ENCODE measurements at places on chromosomes 6 and 20. TPM values are rescaled to one million over a fixed set of nuclear protein-coding genes. Genes with fewer than 3 reads are reported as not detected.

DNA sequence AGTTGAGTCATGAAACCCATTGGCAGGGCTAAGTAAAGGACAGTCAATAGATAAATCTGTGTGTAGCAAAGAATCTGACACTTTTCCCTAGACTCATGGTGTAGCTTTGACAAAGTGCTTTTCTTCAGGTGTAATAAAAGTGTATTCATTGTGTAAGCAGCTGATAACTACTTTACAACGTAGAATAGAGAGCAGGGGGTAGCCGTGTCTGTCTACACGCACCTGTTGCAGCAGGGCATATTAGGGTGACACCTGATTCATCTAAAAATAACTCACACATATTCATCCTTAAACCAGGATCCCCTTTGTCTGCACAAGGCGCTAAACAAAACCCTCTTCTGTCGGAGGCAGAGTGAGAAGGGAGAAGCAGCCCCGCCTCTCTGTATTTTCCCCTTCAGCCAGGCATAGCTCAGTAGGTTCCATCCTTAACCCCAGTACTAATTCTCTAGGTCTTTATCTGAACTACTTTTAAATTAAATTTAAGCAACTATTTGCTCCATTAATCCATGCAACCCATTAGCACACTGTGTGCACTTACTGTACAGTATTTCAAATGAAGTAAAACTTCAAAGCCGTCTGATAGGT, 306.7 kb upstream of the SASH1 start:
- DNase-seq, result no peak

- peak; percentile 89 for DNase-seq
Observed at GRCh38 chr20:1946762-1947534, 46.9 kb downstream of the PDYN start.

GRCh38 chr6:6711832-6712448, 123.4 kb downstream of the LY86 start:
- no peak for DNase-seq

The KCTD20 gene
- 61.8 TPM for total RNA-seq

- no peak for DNase-seq
Observed at GRCh38 chr6:130365166-130366106, at the start of gene TMEM200A. TSS of gene TMEM200A (plus strand) at chr6:130366017. CDS start at chr6:130440423, 74,406 bp downstream.

GRCh38 chr20:47792021-47792618, 6.8 kb upstream of the SULF2 start:
- DNase-seq, result no peak

DNA sequence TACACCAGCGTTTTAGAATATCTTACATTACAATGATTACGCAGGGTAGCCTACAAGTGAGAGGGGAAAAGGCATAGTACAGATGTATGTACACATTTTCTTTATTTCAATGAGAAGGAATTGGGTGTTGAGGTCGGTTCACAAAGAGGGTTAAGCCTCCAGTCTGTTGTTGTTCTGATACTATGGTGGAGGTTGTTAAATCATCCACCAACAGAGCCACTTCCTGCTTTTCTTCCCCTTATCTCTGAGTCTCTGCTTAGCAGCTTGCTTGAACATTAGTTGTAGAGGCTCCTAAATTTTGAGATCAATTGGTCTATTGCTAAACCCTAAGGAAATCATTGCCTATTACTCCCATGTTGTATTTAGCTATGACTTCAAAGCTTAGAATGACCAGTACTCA, 7.3 kb downstream of the RGS17 start:
- no peak for DNase-seq

DNA sequence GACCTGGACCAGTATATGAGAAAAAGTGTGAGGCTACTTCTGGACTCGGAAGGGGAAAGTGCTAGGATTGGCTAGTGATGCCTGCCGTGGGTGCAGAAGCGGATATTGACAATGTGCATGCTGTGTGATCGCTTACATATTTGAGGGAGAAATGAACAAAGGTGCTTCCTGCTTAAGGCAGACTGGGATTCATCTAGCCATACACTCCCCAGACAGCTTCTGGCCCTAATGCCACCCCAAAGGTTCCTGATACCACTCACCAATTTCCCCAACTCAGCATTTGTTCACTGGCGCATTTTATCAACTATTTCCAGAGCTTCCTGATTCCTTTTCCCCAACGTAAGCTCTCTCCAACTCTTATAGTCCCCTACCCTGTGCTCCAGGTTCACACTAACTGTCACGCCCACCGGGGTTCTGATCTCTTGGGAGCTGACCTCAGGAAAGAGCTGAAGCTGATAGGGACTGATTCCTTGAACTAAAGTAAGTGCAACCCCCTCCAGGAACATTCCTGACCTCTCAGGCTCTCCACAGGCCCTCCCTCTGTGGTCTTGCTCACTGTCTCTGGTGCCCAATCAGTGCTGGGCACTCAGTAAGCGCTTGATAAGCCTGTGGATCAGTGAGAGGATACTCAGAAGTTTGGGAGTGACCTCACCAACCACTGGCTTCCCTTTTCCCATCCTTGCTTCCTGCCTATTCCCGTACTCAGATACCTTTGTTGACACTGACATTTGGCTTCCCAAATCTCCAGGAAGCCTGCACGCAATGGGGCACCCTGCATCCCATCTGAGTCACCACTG, 73.3 kb downstream of the MRPL14 start:
- no peak for DNase-seq

DNA sequence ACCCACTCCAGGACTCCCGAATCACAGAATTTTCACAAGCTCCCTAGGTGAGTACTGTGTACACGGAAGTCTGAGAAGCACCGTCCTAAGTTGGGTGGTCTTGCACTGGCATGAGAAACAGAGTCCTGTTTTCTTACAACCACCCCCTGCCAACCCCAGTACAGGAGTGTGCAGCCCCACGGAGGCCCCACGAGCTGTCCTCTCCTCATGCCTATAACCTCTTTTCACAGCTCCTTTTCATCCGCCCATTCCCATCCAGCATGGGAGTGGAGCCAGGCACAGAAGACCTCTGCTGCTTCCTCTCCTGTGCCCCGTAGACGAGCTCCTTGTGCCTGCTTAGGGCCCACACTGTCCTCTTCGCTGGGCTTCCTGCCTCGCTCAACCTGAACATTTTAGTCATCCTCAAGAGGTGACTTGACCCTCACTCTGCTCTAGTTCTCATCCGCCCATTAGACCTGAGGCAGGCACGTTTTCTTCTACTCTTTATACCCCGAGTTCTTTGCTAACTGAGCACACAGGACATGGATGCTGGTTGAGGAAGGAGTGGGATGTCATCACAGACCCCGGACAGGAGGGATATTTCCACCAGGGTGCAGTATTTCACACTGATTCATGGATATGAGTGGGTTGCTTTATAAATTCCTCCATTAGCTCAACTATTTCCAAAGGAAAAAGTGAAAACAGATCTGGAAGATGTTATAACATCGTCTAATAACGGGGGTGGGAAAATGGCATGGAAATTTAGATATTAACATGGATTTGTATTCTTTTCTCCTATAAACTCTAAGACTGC, 160.5 kb downstream of the TTLL2 start:
- no peak for DNase-seq

DNA sequence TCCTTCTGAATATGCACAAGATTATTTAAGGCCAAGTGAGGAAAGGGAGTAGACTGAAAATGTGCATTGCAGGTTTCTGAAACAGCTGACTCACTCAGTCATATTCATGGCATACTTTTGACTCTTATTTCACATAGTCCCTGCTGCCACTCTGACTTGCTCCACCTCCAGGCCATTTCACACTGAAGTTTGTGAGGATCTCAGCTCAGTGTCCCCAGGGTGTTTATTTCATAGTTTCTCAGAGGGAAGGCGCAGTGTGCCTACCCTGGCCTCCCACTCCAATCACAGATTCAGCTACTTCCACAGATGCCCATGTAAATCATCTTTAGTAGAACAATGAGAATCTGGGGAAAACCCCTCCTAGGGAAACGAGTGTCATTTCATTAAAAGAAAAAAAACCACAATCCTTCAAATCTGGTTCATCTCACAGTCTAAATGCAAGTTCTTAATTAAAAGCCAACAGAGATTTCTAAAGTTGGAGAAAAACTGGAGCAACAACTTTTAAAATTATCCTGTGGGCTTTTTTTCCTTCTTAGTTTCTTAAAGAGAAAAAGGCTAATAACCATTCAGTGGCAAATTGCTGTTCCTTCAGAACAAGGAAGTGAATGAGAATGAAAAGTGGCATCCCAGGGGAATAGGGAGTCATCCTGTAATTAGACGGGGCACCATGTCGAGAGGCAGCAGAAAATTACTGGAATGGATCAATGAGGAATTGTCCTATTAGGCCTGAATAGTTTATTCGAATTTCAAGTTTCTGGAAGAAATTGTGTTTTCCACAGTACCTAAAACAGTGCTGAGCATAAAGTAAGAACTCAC, 133.6 kb downstream of the TFAP2B start:
- DNase-seq, result no peak

- no peak for DNase-seq
Observed at GRCh38 chr6:61887423-61887822, 398.6 kb downstream of the KHDRBS2 start.

The GNAS-AS1 gene
- total RNA-seq, result 2.0 TPM

DNA sequence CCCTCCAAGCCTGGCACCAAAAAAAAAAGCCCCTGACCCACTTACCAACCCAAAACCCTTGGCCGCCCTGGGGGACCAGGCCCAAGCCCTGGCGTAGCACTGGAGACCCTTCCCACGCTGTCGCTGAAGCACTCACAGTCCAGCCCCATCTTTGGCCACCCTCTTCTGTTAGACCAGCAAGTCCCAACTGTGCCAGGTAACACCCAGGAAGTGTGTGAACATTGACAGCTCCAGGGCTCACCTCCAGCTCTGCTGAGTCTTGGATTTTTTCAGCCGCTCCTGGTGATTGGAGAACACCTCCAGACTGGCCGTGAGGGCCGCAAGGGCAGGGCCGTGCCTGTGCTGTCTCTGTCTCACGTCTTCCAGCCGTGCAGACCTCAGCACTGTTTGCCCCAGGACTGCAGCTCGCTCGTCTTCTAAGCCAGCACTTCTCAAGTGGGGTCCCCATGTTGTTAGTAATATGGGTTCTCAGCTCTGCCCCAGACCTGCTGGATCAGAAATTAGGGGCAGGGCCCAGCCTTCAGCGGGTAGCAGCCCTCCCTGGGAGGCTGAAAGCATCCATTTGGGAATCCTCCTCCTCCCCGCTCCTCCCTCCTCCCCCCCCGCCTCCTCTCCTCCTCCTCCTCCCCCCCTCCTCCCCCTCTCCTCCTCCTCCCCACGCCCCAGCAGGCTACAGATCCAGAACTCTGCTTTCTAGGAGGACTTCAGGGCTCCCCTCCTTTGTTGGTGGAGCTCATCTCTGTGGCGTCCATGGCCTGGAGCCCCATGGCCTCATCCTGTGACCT, 18.1 kb downstream of the NPEPL1 start:
- no peak for DNase-seq

The ACTL10 gene
- total RNA-seq, result 0.64 TPM

GRCh38 chr6:67687396-67687795, 947.7 kb upstream of the ADGRB3 start:
- no peak for DNase-seq

The FOXA2 gene
- not detected for total RNA-seq

GRCh38 chr6:146909886-146910285, 294.3 kb upstream of the STXBP5 start:
- no peak for DNase-seq

- DNase-seq, result no peak
Observed at GRCh38 chr6:113599444-113599843, 257.7 kb upstream of the MARCKS start.

The SIRPB1 gene
- 0.73 TPM for total RNA-seq

The C6orf58 gene
- total RNA-seq, result not detected

DNA sequence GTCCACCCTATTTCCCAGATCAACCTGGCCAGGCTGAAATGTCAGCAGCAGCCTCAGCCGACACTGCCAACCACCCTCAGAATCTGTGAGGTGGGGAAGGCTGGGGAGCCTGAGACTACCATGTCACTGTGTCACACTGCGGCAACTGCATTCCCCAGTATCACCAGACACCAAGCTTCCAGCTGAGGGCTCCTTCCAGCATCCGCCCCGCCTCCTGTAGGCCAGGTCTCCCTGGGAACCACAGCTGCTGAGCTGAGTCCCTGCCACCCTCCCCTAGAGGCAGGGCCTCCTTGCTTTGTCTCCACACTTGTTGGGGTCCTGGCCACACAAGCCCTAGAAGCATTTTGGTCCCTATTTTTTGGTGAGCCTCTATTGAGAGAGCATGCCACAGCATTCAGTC, 115.7 kb downstream of the UNC5CL start:
- DNase-seq, result no peak

DNA sequence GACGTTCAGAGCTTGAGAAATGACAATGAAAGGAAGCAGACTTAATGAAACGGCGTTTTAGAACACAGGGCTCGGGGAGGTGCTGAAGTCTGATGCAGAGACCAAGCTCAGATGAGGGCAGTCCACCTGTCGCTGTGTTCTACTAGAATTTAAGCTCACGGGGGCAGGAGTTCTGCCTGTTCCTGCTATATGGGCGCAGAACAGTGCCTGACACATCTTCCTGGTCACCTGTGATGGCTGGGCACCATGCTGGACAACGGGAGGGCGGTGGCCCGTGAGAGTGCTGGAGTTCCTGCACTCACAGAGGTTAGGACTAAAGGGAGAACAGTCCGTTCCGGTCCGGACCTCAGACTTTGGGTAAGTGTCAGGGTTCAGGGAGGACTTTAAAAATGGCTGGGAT, 130.6 kb downstream of the ERMARD start:
- no peak for DNase-seq

GRCh38 chr20:25099601-25100140, 17.7 kb upstream of the VSX1 start:
- DNase-seq, result no peak

The RIPOR3 gene
- 2.7 TPM for total RNA-seq

- no peak for DNase-seq
Observed at GRCh38 chr6:134662077-134662700, 287.7 kb downstream of the ALDH8A1 start.

The MARCKS gene
- total RNA-seq, result 251 TPM

GRCh38 chr20:46978951-46979491, 84.4 kb downstream of the EYA2 start:
- DNase-seq, result no peak

DNA sequence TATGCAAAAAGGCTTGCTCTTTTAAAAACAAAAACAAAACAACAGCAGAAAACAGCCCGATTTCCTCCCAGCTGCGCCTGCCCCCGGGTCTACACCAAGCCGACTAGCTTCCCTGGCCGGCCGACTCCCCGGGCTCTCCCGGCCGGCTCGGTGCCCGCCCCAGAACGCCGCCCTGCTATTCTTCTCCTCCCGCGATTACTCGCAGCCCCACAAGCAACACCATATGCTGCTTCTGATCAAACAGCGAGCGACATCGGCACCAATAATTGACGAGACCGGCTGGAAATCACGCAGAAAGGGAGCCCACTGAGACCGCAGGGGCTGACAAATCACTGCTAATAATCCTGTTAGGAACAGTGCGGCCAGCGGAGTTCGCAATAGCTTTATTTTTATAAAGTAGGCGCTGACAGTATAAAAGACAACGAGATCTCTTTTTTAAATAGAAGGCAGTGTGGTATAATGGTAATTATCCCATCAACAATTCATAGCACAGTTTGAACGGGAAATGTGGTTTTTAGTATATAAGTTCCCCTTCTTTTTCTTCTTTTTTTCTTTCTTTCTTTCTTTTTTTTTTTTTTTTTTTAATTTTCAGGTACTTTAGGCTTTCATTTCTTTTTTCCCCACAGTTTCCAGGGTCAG, 3.3 kb downstream of the SIM1 start:
- no peak for DNase-seq

The MOG gene
- 0.18 TPM for total RNA-seq

- DNase-seq, result no peak
Observed at GRCh38 chr6:65229825-65230224, 477.2 kb downstream of the EYS start.

- DNase-seq, result no peak
Observed at GRCh38 chr6:43869792-43870659, 100.0 kb downstream of the VEGFA start.

The SLC32A1 gene
- 13.7 TPM for total RNA-seq

Measured in cerebellum (tissue), 4 donors.